SJSA1 (cell line): ENCODE measurements at places on chromosomes 4 and X.

DNA sequence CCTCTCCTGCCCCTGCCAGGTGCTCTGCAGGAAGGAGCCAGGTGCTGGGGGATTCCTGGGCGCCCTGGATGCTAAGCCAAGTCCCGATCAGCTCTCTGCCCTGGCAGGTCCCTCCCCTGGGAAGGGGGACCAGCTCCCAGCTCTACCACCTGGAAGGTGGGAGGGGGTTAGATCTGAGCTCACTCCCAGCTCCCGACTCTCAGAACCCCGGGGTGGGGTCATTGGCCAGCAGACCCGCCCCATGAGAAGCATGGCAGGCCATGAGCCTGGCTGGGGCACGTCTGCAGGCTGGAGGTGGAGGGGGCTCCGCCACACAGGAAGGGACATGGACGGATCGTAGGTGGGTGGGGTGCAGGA is 83.4 kb upstream of the NKX1-1 start:
- H3K27ac ChIP-seq, result no peak overlapping the region
- H3K4me3 ChIP-seq, result no peak overlapping the region
- no peaks in the 10 kb centered on the region for H3K4me1 ChIP-seq

GRCh38 chr4:43234626-43235415 is 342.3 kb downstream of the GRXCR1 start:
- H3K36me3 ChIP-seq, result no peaks in the 10 kb centered on the region
- H3K27ac ChIP-seq, result no peak overlapping the region
- DNase-seq, result no peak
- H3K4me1 ChIP-seq, result no peaks in the 10 kb centered on the region

DNA sequence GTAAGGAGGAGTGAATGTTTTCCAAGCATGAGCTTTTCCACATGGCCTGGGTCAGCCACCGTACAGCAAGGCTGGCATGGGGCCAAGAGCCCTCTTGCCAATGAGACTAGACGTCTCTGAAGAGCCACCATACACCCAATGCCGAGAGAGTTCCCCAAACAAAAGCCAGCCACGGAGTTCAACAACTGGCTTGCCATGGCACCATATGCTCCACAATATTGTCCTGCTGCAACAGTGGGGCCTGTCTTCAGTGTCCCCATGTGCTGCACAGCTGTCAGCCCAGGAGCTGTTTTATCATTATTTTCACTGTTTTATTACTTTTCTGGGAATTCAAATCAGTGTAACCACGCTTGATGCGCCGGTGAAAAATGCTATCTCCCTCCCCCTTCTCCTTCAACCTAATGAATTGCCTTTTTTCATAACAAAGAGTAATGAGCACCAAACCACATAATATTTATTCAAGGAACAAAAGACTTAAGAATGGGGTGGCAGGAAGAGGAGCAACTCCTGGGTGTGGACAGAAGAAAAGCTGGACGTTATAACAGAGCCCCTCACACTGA is 18.4 kb downstream of the MAML3 start:
- peak; percentile 45 for DNase-seq
- H3K27ac ChIP-seq, result no peak overlapping the region
- no peaks in the 10 kb centered on the region for H3K36me3 ChIP-seq
- H3K4me3 ChIP-seq, result no peak overlapping the region

- no peaks in the 10 kb centered on the region for H3K27me3 ChIP-seq
- no peak overlapping the region for H3K4me3 ChIP-seq
- no peaks in the 10 kb centered on the region for H3K36me3 ChIP-seq
- DNase-seq, result peak; percentile 11
- H3K27ac ChIP-seq, result no peak overlapping the region
Observed at GRCh38 chr4:78710536-78710935, 65.6 kb upstream of the BMP2K start.

DNA sequence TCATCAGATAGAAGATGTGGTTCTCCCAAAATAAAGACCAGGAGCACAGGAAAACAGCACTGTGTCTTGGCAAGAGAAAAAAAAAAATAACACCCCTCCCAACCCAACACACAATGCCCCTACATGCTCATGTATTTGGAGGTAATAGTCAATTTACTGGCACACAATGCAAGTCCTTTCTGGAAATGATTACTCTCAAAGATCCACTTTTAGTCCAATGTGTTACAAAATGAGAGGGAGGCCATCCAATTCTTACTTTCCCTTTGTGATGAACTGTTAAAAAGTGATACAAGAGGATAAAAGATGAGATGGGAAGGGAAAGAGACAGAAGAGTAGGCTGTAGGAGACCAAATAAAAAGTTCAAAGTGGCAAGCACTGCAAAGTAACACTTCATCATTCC is 180.3 kb upstream of the DKK2 start:
- H3K36me3 ChIP-seq, result no peaks in the 10 kb centered on the region
- H3K27me3 ChIP-seq, result no peaks in the 10 kb centered on the region
- no peak overlapping the region for H3K4me3 ChIP-seq

DNA sequence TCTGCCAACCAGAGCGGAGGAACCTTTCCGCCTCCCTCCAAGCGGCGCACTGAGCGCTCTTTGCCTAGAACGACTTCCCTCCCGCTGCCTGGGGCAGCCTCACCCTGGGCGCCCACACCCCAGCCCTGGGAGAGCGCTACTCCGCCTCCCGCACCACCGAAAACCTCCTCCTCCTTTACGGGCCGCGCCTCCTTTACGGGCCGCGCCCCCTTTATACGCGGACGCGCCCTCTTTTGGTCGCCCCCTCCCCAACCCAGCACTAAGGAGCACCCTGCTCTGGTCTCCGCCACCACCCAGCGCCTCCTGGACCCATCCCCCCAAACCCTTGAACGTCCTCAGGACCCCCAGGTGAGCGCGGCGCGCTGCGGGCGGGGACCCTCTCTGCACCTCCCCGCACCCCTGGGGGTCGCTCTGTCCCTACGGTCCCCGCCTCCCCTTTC is 586 bp upstream of the NSG1 start:
- peaks cover 89% of the 10 kb centered on the region for H3K27me3 ChIP-seq
- no peak for DNase-seq
- peak overlapping the region; percentile 23; the same call in 1 of the 2 replicates for H3K4me3 ChIP-seq

DNA sequence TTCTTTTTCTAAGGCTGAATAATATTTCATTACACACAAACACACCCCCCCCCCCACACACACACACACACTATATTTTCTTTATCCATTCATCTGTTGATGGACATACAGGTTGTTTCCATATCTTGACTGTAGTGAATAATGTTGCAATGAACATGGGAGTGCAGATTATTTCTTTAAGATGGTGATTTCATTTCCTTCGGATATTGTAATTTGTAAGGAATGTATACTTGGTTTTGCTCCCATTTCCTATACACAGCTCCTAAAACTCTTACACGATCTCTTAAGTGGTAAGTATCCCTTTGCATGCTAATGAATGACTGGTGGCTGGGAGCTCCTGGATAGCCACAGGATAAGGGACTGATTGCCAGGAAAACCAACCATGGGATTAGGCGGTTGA is 14.7 kb upstream of the RBMXL3 start:
- no peak overlapping the region for H3K27ac ChIP-seq
- no peak for DNase-seq
- no peak overlapping the region for H3K4me3 ChIP-seq
- H3K27me3 ChIP-seq, result no peaks in the 10 kb centered on the region
- no peaks in the 10 kb centered on the region for H3K4me1 ChIP-seq
- no peaks in the 10 kb centered on the region for H3K36me3 ChIP-seq

GRCh38 chrX:76453737-76454406 is 26.4 kb downstream of the MAGEE1 start:
- no peak overlapping the region for H3K4me3 ChIP-seq
- H3K36me3 ChIP-seq, result no peaks in the 10 kb centered on the region
- no peaks in the 10 kb centered on the region for H3K27me3 ChIP-seq
- DNase-seq, result no peak

DNA sequence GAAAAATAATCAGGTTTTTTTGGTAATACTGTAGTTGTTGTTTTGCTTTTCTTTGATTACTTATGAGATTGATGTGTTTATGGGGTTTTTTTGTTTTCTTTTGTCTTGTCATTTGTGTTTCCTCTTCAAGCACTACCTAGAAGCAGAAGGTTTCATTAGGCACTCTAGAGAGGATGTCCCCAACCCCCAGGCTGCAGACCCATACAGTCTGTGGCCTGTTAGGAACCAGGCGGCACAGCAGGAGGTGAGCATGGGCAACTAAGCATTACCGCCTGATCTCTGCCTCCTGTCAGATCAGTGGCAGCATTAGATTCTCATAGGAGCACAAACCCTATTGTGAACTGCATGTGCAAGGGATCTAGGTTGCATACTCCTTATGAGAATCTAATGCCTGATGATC is 22.9 kb upstream of the NOCT start:
- H3K4me3 ChIP-seq, result no peak overlapping the region
- H3K27ac ChIP-seq, result no peak overlapping the region
- DNase-seq, result no peak
- H3K27me3 ChIP-seq, result no peaks in the 10 kb centered on the region

DNA sequence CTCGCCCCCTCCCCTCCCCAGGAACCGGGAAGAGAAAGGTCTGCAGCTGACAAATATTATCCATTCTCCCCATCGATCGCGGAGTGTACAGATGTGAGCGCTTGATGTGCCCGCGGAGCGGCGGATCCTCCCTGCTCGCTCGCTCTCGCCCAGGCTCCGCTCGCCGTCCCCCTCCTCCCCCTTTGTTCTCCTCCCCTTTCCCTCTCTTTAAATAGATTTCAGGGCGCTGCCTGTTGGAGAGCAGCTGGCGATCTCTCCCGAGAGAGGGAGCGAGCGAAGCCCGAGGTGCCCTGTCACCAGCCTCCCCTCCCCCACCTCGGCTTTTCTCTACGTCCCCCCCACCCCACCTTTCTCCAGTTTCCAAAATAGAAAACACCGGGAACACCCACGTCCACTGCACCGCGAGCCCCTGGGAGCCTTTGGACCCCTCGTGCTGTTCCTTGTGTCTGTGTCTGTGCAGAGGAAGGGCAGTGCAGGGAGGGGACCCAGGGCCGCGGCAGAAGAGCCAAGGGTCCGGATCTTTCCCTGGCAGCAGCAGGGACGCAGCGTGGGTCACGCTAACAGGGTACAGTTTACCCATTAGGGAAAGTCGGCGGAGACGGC is 56.6 kb upstream of the BCOR start:
- H3K27me3 ChIP-seq, result no peaks in the 10 kb centered on the region
- H3K36me3 ChIP-seq, result no peaks in the 10 kb centered on the region
- peak overlapping the region; percentile 38 for H3K4me3 ChIP-seq
- H3K27ac ChIP-seq, result no peak overlapping the region
- no peak for DNase-seq

- H3K27ac ChIP-seq, result no peak overlapping the region
- no peaks in the 10 kb centered on the region for H3K36me3 ChIP-seq
- no peaks in the 10 kb centered on the region for H3K4me1 ChIP-seq
- no peak overlapping the region for H3K4me3 ChIP-seq
- DNase-seq, result no peak
Observed at GRCh38 chr4:2290488-2290887, 28.6 kb upstream of the MXD4 start.

GRCh38 chr4:211033-211511 is 86.8 kb downstream of the ZNF718 start:
- no peaks in the 10 kb centered on the region for H3K36me3 ChIP-seq
- no peak overlapping the region for H3K4me3 ChIP-seq
- DNase-seq, result no peak
- H3K4me1 ChIP-seq, result no peaks in the 10 kb centered on the region

- H3K27ac ChIP-seq, result no peak overlapping the region
- no peaks in the 10 kb centered on the region for H3K4me1 ChIP-seq
- H3K36me3 ChIP-seq, result no peaks in the 10 kb centered on the region
Observed at GRCh38 chrX:33132569-33132968, 78.8 kb downstream of the DMD start.

DNA sequence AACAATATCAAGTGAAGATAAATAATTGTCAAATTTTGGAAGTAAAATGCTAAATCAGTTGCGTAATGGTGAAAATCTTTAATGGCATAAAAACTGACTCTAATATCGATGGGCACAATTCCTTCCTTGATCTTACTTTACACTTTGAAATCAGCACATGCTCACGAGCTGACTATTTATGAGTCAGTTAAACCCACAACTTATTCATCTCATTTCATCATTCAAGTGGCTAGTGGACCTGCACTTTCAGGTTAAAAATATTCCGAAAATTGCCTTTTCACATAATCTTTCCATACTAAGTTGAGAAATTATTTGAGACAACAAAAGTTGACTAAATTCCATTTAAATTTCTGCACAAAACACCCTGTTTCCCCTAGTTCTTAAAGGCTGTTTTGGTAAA is 582.1 kb upstream of the TENM3 start:
- DNase-seq, result no peak
- H3K27me3 ChIP-seq, result no peaks in the 10 kb centered on the region
- no peaks in the 10 kb centered on the region for H3K36me3 ChIP-seq
- H3K27ac ChIP-seq, result peak overlapping the region; percentile 34
- H3K4me1 ChIP-seq, result peaks cover 24% of the 10 kb centered on the region
- H3K4me3 ChIP-seq, result no peak overlapping the region

DNA sequence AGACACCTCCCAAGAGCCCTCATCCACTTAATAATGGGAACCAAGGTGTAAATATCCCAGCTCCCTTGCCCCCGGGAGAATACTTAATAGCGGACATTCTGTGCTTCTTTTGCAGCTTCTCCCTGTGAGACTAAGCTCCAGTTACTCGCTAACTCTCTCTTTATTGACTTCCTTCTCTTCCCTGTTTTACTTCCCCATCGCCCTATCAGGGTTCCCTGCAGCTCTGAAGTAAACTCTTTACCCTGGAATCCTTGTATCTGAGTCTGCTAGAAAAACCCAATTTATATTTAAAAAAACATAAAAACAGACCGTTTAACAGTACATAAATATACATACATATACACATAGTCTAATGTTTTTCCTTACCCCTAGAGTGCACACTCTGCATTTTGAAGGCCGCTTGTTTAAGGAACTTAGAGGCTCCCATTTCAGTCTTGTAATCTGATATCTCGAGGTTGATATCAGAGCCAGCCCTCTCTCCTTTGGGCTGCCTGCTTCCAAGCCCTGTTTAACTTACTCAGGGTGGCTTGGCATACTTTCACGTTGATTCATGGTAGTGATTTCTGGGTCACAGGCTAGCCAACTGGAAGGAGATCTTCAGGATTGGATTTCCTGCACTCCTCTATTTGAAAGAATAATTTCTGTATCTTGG is 177.4 kb upstream of the SCML1 start:
- no peak overlapping the region for H3K4me3 ChIP-seq
- no peaks in the 10 kb centered on the region for H3K36me3 ChIP-seq
- peak; percentile 60 for DNase-seq
- peaks cover 50% of the 10 kb centered on the region for H3K4me1 ChIP-seq

GRCh38 chrX:114344756-114345349 is 239.0 kb upstream of the HTR2C start:
- H3K27me3 ChIP-seq, result no peaks in the 10 kb centered on the region
- no peaks in the 10 kb centered on the region for H3K36me3 ChIP-seq
- H3K4me1 ChIP-seq, result no peaks in the 10 kb centered on the region
- H3K27ac ChIP-seq, result no peak overlapping the region
- no peak for DNase-seq
- no peak overlapping the region for H3K4me3 ChIP-seq

DNA sequence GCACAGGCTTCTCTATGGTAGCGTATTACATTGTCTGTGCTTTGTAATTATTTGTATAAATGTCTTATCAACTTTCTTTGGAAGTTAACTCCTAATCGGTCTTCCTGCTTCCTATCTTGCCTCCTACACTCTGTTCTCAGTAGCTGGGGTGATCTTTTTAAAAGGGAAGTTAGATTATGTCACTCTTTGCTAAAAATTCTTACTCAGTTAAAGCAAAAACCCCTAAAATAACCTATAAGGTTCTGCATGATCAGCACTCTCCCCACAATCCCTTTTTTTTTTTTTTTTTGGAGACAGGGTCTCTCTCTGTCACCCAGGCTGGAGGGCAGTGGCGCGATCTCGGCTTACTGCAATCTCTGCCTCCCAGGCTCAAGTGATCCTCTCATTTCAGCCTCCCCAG is 2.6 kb upstream of the PRPS1 start:
- DNase-seq, result no peak
- H3K27me3 ChIP-seq, result no peaks in the 10 kb centered on the region
- H3K27ac ChIP-seq, result no peak overlapping the region
- H3K36me3 ChIP-seq, result no peaks in the 10 kb centered on the region
- no peak overlapping the region for H3K4me3 ChIP-seq

- no peak for DNase-seq
- no peaks in the 10 kb centered on the region for H3K27me3 ChIP-seq
- H3K36me3 ChIP-seq, result no peaks in the 10 kb centered on the region
Observed at GRCh38 chrX:120021927-120022326, 55.6 kb downstream of the RHOXF2B start.
